ENCODE measurements at places on chromosomes 11 and 22.

GRCh38 chr11:77669848-77670511 is 32.4 kb upstream of the CLNS1A start:
- DNase-seq = no peak

- no peak for DNase-seq
Observed at GRCh38 chr22:45389546-45389945, 23.9 kb downstream of the SMC1B start.

DNA sequence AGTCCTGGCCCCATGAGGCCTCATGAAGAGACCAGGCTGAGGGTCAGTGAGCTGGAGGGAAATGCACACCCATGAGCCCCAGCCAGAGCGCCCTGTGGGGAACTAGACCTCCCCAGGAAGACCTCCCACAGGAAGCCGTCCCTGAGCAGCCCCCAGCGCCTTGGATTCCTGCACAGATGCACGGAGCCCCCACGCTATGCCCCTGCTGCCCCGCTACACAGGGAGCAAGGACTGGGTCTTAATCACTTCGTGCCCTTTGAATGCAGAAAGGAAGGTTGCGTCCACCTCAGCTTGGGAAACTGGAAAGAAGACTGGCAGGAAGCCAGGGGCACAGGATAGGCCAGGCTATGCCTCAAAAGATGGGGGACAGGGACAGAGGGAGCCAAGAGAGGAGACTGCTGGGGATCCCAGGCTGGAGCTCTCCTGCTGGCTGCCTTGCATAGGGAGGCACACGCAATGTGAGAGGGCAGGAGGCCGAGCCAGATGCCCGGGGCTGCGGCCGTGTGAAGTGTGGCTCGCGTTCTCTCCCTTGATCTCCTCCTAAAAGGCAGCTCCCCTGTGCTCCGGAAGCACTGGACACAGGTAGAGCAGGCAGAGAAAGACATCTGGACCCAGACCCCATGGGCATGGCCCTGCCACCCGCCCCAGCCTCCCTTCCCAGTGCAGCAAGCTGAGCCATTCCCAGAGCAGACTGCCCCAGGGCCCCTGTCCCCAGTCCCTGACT is 32.8 kb downstream of the MACROD1 start:
- DNase-seq = no peak

GRCh38 chr11:44324749-44325525 is 15.0 kb upstream of the ALX4 start:
- DNase-seq = no peak

DNA sequence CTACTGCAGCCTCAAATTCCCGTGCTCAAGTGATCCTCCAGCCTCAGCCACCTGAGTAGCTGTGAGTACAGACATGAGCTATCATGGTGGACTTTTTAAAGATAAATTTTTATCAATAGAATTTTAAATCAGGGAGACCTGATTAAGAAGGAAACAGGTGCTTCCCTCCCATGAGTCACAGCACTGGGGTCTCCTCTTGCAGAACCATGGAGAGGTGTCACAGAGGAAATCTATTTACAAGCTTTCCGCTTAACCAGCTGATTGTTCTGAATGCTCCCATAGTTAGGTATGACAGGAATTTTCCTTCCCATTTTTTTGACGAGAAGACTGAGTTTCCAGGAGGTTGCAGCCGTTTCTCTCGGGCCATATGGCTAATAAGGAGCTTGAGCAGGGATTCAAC is 516.1 kb downstream of the MIAT start:
- no peak for DNase-seq

GRCh38 chr11:6653097-6653496 is 2.5 kb downstream of the DCHS1 start:
- no peak for DNase-seq

DNA sequence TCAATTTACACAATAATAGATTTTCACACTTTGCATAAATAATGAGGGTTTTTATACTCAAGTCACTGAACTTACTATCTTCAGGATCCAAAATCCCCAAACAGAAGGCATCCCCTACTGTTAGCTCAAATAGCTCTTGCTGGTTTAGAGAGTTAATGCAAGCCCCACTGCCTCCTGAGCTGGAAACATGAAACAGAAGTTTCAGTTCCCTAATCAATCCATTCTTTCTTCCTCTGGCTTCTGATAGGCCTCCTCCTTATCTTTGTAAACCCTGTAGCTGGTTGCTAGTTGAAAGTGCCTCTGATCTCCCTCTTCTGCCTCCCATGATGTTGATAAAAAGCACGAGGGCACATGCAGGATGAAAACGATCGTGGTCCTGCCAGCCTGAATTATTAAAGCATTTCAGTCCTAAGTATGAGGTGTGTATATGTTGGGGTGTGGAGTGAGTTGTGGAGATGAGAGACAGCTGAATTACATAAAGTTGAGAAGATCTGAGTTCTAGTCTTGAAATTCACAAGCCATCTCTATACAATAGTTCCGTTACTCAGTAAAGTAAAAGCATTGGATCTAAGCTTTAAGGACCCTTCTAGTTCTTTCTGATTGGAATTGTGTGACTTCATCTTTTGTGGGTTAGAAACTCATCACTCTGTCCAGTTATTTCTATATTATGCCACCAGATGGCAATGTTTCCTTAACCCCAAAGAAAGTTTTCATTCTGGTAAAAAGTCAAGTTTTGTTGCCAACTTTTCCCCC is 35.0 kb upstream of the EHF start:
- DNase-seq = no peak

DNA sequence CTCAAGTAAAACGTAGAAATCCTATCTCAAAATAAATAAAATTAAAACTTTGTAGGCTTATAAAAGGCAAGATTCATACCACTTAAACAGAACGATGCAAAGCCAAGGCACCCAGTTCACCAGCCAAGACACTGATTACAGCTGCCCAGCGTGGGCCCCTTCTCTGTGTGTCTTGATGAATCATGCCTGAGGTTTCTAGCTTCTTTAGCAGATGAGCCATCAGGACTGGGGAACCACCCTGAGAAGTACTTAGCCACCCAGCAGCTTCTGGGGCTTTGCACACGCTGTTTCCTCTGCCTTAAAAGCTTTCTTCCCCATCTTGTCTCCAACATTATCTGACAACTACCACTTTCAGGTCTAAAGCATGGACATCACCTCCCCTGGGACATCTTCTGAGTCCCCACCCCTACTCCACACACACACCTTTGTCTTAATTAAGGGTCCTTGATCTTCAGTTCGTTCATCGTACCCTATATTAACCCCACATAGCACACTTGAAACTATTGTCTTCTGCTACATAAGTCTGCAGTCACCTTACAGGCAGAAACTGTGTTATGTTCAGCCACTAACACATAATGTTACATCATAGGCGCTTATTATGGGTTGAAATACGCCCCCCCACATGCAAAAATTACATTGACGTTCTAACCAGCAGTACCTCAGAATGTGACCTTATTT is 8.7 kb upstream of the LAYN start:
- DNase-seq = no peak

GRCh38 chr11:8092587-8093424 is 11.8 kb downstream of the TUB start:
- peak; percentile 72 for DNase-seq

DNA sequence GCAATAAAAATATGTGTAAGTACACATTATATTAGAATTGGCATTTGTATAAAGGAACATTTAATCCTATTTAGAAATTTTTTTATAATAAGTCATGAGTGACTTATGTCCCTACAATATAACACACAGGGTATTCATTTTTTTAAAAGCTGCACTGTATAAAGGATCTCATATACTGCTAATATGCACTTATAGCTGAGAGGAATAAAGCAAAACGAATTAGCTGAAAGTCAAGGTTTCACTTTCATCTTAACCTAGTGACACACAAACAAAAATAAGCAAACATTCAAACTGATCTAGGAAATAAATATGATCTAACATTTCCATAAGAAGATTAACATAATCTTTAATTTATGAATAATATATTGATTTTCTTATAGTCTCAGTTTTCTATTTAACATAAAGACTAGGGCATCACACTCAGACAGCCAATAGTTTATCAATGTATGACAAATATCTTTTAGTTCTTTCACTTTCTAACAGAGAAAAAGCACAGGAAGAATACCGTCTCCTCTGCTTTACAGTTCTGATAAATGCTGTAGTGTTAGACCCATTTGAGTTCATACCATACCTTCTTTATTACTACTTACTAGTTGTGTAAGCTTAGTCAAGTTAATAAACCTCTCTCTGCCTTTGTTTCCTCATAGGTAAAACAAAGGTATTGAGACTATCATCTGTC is 42.9 kb downstream of the DCDC1 start:
- no peak for DNase-seq

DNA sequence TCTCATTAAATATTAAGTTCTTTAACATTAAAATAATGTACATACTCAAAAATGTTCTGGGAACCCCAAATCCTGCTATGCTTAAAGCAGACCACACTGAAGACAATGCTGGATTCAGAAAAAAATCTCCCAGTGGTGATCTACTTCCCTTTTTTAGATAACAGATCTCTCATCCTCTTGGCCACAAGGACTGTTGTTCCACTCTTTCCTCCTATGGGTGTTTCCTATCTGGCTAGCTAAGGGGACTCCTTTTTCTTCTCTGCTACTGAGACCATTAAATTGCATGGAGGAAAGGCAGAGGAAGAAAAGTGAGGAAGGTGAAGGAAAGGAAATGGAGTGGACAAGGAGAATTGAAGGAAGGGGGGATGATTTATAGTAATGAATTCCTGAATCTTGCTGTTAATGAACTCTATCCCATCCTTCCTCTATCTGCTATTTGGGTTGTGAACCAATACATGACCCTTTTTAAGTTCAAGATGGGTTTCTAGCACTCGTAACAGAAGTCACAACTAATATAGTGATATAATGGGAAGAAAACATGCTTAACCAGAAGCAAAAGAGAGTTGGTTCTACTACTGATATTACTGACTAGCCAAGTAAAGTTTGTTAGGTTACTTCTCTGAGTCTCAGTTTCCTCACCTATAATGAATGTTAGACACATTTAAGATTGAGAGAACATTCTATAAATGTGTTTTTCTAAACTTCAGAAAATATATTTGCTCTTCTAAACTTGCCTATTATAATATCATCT is 53.2 kb downstream of the PIK3C2A start:
- DNase-seq = no peak

DNA sequence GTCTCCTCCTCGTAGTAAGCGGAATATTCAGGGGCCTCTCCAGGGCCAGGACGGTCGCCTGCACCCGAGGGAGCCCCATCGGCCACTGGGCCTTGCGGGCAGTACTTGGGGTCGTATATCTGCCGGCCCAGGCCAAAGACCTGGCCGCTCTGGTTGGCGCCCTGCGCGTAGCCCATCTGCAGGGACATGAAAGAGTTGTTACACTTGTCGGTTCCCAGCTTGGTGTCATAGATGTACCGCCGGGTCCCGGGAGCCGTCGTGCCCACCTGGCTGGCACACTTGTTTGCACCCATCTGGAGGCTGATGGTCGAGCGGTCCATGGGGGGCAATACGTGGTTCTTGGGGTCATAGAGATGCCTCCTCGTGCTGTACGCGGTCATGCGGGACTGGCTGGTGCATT is 19.4 kb upstream of the SPATA19 start:
- no peak for DNase-seq

GRCh38 chr11:103536335-103536722 is 427.1 kb downstream of the DYNC2H1 start:
- no peak for DNase-seq

GRCh38 chr11:122096272-122097112 is 19.5 kb downstream of the BLID start:
- no peak for DNase-seq

- peak; percentile 66 for DNase-seq
Observed at GRCh38 chr11:116525961-116526495, 246.8 kb downstream of the BUD13 start.

GRCh38 chr11:17786824-17787525 is 52.4 kb downstream of the KCNC1 start:
- no peak for DNase-seq

DNA sequence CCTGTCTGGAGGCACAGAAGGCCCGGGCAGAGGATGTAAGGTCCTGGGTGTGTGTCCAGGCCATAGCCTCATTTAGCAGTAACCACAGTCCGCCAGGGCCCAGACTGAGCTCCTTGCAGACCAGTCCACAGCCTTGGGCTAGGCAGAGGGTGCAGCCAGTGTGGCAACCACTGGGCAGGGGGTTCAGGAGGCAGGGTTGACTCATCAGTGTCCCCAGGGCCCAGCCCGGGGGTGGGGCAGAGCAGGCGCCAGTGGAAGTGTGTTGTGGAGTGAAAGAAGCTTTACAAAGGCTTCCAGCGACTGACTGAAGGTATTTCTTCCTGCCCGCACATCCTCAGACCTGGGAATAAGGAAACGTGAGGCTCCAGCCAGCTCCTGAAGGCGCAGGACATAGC is 27.7 kb upstream of the WNT11 start:
- peak; percentile 88 for DNase-seq

- DNase-seq = no peak
Observed at GRCh38 chr11:114326776-114327175, 30.6 kb downstream of the NNMT start.

DNA sequence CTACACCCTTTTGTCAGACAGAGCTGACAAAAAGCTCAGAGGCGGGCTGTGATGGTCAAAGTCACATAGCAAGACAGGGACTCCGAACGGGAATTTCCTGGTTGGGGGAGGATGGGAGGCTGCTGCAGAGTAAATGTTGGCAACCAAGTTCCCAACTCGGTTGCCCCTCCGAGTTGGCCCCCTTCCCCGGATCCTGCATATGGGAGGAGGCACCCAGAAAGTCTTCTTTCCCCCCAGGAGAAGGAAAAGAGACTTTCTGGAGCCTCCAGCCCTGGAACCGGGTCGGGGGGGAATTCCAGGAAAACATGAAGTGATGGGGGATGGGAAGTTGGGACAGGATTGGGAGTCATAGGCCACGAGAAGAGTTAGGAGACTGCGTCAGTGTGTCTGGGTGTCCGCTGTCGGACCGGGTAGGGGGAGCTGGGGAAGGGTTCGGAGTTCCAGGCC is 614 bp downstream of the SELENOM start:
- DNase-seq = peak; percentile 84

DNA sequence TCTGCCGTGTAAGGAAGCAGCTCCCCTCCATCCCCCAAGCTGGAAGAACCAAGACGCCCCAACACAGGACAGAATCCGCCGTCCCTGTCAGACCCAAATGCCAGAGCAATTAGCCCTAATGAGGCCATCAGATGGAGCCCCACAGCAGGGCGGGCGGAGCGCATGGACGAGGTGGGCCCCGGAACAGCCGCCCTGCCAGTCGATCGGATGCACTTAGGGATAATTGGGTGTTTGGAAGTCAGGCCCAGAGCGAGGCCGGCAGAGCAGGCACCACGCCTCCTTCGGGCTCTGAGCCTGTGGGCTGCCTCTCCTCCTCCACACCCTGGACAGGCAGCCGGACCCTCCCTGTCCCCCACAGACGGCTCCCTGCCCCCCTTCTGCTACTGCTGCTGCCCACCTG is 5.5 kb upstream of the TH start:
- DNase-seq = no peak

All from coronary artery (tissue), 2 donors.